CD4-positive, alpha-beta memory T cell (primary cell): ENCODE measurements at places on chromosomes 3 and 15.

DNA sequence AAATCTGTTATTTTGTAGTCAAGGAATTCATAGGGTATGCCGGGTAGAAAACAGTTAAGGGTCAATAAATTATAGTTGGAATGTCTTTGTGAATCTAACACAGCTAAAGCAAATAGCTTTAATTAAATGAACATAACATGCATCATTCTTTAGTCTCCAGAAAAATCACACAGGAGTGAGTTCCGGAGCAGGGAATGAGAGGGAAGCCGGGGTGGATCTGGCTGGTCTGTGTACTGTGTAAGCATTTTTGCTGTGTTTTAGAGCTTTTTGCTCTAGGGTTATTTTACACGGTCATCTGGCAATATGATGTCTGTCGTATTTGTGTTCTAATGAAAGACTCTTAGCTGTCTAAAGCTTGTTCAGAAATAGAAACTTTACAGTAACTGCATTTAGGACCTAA is 57.5 kb downstream of the MED12L start:
- no peak for DNase-seq
- no peak overlapping the region for H3K4me3 ChIP-seq
- no peaks in the 10 kb centered on the region for H3K36me3 ChIP-seq
- H3K27me3 ChIP-seq = no peaks in the 10 kb centered on the region

GRCh38 chr15:76024021-76024768 is 12.0 kb upstream of the NRG4 start:
- no peaks in the 10 kb centered on the region for H3K36me3 ChIP-seq
- H3K4me1 ChIP-seq = no peaks in the 10 kb centered on the region
- H3K4me3 ChIP-seq = no peak overlapping the region

DNA sequence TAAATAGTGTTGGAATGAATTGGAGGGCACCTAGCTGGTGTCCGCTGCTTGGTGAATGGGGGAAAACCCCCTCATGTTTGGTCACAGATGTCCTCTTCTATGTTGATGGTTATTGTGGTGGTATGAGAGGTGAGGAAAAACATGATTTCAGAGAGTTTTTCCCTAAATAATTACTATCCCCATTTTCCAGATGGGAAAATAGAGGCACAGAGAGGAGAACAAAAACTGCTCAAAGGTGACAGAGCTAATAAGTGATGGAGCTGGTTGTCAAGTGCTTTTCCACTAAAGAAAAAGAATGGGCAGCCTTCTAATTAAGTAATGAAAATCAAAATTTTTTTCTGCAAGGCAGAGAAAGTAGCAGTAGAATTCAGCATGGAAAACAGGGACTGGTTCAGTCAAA is 30.2 kb upstream of the CFAP161 start:
- no peaks in the 10 kb centered on the region for H3K36me3 ChIP-seq
- H3K4me3 ChIP-seq = no peak overlapping the region
- no peak for DNase-seq
- H3K27ac ChIP-seq = no peak overlapping the region

DNA sequence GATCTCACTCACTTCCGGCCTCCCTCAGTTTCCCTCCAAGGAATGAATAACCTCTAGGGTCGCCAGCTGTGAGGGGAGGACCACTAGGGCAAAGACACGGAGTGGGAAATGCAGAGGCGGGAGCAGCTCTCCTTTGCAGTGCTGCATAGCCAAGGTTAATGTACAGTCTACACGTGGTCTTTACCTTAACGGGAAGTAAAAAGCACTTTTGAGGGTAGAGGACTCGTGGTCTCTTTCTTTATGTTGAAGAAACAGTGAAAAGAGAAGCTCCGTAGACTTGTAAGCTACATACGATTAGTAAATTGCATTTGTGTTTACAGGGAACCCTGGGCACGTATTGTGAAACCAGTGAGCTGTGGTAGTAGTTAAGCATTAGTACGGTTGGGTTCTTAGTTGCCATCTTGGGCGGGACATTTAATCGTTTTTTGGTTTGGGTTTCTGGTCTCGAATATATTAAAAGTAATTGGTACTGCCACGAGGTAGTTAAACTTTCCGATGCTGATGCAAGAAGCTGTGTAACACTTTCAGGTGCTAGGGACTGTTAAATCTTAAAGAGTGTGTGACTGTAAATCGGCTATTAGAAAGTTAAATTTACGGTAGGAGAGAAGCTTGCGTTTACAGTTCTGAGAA is 828 bp downstream of the U2SURP start:
- H3K4me1 ChIP-seq = peaks cover 55% of the 10 kb centered on the region
- peak overlapping the region; percentile 82 for H3K4me3 ChIP-seq
- peak overlapping the region; percentile 95 for H3K27ac ChIP-seq
- DNase-seq = no peak
- no peaks in the 10 kb centered on the region for H3K36me3 ChIP-seq
- no peaks in the 10 kb centered on the region for H3K27me3 ChIP-seq

DNA sequence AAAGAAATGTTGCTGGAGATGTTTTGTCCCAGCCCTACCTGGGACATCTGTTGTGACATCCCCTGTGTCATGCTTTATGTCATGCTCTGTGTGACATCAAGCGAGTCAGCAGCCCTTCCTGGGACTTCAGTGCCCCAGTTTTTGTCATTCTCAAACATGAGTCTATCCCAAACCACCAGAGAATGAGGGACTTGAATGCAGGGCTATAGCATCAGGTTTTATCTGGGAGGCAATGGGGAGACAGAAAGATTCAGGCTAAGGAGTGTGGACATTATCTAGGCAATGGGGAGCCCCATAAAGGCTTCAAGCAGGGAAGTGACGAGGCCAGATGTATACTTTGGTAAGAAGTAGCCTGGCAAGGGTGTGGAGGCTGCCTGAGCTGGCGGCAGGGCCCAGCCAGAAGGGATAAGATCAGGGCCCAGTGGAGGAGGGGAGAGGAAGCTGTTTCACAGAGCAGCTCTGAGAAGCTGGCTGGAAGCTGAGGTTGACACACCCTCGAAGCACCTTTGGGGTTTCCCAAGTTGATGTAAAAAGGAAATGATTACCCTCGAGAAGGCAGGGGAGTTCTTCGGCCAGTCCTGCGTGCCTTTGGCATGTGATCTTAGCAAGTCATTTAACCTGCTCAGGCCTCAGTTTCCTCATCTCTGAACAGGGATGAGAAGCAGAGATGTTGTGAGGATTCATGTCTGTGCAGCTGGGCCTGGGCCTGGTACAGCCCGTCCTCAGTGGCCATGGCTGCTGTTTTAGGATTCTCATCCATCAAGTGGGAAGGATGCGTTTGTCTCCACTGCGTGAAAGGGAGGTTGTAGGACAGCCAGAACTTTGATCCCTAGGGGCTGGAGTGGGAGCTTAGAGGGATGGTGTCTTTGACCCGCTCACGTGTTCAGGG is 34.3 kb downstream of the IRAK2 start:
- DNase-seq = peak; percentile 85
- H3K27me3 ChIP-seq = no peaks in the 10 kb centered on the region
- peak overlapping the region; percentile 88 for H3K27ac ChIP-seq
- peaks cover 84% of the 10 kb centered on the region for H3K4me1 ChIP-seq
- peaks cover 6% of the 10 kb centered on the region for H3K36me3 ChIP-seq
